Suprapubic skin (tissue), 4 donors: ENCODE measurements at places on chromosomes 12 and 14.

GRCh38 chr12:981176-981828, 9.7 kb upstream of the ERC1 start:
- H3K27me3 ChIP-seq = no peaks in the 10 kb centered on the region
- H3K4me1 ChIP-seq = no peaks in the 10 kb centered on the region
- no peak overlapping the region for H3K27ac ChIP-seq
- no peak overlapping the region for H3K4me3 ChIP-seq
- no peaks in the 10 kb centered on the region for H3K36me3 ChIP-seq

GRCh38 chr14:35985474-35986218, 159.5 kb downstream of the BRMS1L start:
- H3K27ac ChIP-seq = no peak overlapping the region
- H3K36me3 ChIP-seq = no peaks in the 10 kb centered on the region
- no peaks in the 10 kb centered on the region for H3K27me3 ChIP-seq
- DNase-seq = no peak

DNA sequence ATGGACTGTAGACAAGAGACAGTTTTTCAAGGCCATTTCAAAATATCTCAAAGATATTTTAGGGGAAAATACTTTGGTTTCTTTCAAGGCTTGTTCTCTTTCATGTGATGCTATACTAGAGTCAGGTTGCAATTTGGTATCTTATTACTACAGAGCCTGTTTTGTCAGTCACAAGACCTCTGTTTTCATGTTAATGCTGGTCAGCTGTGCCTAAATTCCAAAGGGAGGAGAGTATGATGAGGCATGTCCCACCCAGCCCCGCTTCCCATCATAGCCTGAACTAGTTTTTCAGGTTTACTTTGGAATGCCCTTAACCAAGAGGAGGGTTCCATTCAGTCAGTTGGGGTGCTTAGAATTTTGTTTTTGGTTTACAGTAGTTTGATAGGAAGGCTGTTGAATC, 52.6 kb downstream of the GPHB5 start:
- no peak overlapping the region for H3K27ac ChIP-seq
- H3K4me1 ChIP-seq = peaks cover 4% of the 10 kb centered on the region
- no peaks in the 10 kb centered on the region for H3K27me3 ChIP-seq
- H3K36me3 ChIP-seq = no peaks in the 10 kb centered on the region

DNA sequence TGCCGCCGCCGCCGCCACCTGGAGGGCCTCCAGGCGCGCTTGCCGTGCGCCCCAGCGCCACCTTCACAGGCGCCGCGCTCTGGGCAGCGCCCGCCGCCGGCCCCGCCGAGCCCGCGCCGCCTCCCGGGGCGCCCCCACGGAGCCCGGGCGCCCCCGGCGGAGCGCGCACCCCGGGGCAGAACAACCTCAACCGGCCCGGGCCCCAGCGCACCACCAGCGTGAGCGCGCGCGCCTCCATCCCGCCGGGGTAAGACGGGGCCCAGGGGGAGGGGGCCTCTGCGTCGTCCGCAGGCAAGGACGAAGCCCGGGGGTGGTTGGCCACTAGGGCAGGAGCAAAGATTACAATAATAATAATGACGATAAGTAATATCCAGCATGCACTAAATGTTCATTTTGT, 21.3 kb downstream of the DTX1 start:
- no peak for DNase-seq
- peaks cover 48% of the 10 kb centered on the region for H3K27me3 ChIP-seq
- H3K4me3 ChIP-seq = no peak overlapping the region

GRCh38 chr14:85764822-85765221, 234.9 kb downstream of the FLRT2 start:
- no peaks in the 10 kb centered on the region for H3K4me1 ChIP-seq
- no peaks in the 10 kb centered on the region for H3K27me3 ChIP-seq
- no peak overlapping the region for H3K27ac ChIP-seq
- H3K36me3 ChIP-seq = no peaks in the 10 kb centered on the region
- no peak for DNase-seq
